NCI-H774 (cell line): ENCODE measurements at places on chromosomes 12 and 14.

DNA sequence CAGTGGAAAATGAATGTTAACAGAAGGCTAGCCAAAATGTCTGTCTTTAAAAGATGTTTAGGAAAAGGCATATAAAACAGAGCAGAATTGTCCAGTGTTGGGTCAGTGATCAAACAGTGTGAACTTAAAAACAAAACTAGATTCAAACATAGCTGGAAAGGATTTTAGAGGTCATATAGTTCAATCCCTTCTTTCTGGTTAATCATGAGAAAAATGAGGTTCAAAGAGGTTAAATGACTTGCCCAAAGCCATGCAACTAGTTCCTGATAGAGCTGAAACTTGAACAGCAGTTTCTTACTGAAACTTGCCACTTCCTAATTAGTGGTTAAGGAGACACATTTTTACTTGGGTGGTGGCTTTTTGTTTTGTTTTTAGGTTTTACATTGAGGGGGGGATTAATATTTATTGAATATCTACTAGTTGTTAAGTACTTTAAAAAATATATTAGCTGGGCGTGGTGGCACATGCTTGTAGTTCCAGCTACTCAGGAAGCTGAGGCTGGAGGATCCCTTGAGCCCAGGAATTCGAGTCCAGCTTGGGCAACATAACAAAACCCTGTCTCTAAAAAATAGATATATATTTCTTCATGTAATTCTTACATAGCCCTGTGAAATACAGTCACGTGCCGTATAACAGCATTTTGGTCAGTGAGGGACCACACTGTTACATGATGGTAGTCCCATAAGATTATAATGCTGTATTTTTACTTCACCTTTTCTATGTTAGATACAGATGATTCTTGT is 20.4 kb downstream of the ACVR1B start:
- DNase-seq = no peak

GRCh38 chr12:11958221-11959091 is 112.3 kb upstream of the BCL2L14 start:
- no peak for DNase-seq

DNA sequence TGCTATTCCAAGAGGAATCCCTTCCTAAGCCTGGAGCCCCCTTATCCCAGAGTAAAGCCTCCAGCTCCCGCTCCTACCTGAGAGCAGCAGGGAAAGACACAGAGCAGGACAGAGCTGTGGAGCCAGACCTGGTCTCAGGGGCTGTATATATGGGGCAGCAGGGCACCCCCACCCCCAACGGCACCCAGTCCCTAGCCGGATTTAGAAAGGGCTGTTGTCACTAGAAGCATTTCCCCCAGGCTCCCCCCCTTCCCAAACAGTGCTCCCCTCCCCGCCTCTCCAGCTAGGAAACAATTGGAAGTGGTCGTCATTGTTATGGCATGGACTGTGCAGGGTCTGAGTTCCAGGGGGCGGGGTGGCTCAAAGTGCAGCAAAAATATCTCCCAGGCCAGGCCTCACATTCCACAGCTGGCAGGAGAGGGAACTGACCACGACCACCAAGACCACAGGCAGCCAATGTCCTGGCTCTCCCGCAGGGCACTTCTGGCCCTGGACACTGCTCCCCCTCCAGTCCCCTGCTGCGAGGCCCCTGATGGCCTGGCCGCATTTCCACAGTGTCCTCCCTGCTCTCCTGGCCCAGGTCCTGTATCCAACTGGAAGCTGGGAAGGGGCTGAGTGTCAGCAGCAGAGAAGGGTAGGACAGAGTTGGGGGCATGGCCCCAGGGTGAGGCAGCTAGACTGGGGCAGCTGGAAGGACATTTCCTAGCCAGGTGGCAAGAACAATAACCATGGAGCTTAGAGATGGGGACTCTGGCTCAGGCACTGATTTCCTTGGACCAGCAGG is at the start of gene MYH7:
MYH7 (minus strand) TSS at position 118 of the 784 bp plus-strand sequence. CDS start 1,928 bp downstream, outside the sequence.
- DNase-seq = no peak

GRCh38 chr14:104248203-104249055 is 110.0 kb downstream of the KIF26A start:
- DNase-seq = no peak

DNA sequence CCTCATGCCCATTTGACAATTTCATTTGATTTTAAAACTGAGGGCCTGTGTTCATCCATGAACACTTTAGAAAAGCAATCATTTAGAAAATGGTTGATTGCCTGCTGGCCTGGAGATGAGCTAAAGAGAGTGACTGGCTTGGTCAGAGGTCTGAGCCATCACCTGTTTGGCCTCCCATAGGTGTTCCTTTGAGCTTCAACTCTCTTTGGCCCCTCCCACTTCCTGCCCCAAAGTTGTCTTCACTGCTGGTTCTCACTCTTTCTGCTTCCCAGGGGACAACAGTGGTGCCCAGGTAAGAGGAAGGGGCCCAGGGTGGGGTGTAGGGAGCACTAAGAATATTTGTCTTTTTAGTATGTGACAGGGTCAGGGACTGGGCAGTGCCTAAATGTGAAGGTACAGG is 4.9 kb upstream of the TCP11L2 start:
- DNase-seq = no peak

GRCh38 chr14:44730860-44731259 is 223.8 kb upstream of the FSCB start:
- DNase-seq = no peak

DNA sequence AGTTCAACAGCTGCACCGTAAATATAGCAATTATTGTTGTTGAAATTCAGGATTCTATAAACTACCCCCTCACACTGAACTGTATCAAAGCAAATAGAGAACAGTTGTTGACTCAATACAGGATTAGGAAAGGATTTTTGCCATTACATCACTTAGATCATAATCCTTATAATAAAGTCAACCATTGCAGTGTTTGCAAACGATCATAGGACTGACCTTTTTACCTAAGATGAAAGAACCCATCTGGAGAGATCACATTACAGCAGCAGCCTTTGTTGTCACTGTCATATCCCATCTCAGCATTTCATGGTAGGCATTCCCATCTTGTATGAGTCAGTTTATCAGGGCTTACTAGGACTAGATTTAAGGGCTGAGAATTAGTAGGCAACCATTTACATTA is 96.1 kb downstream of the IPO8 start:
- peak; percentile 53 for DNase-seq

- DNase-seq = no peak
These were observed 150.9 kb downstream of the MED13L start for GRCh38 chr12:116126610-116127009.

GRCh38 chr12:59087691-59088090 is 167.4 kb upstream of the LRIG3 start:
- no peak for DNase-seq

GRCh38 chr12:68031881-68032739 is 42.9 kb downstream of the IFNG-AS1 start:
- DNase-seq = no peak

GRCh38 chr12:10612984-10613348 is 443 bp downstream of the MAGOHB start:
- DNase-seq = no peak

DNA sequence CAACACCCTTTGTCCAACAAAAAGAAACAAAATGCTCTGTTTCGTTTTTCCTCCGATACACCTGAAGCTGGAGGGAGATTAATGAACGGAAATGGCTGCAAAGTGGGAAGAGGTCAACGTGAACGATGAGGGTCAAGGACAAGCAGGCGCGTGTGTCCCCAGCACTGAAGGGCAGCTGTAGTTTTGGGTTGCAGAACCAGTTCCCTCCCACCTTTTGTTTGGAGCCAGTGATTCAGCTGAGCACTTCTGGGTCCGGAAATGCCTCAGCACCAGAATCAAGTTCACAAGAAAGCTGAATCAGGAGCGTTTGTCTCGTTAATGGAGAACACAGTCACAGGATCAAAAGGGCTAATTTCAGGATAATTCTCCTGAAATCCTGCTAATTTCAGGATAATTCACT is 51.1 kb upstream of the PWP1 start:
- DNase-seq = no peak

- no peak for DNase-seq
These were observed 58.1 kb downstream of the SPTB start for GRCh38 chr14:64821651-64822050.

GRCh38 chr12:2719392-2719791 is 75.4 kb upstream of the FKBP4 start:
- no peak for DNase-seq

GRCh38 chr14:32820181-32820580 is 118.5 kb upstream of the NPAS3 start:
- no peak for DNase-seq

GRCh38 chr12:52280796-52281560 is 6.5 kb downstream of the KRT86 start:
- no peak for DNase-seq

DNA sequence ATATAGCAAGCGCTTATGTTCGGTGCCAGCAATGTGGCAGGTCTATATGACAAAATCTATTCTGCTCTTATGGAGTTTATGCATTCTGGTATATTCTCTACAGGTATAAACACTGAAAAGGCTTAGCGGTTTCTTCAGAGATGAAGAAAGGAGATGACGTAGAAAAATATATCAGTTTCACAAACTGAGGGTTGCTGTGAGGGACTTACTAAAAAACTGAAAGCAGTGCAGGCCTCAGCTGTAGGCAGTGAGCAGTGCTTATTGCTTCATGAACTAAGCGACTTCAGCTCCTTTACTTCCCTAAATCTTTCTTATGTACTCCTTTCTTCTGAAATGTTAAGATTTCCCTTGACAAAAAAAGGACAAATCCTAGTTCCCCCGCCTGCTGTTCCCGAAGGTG is 4.5 kb downstream of the DDX47 start:
- DNase-seq = no peak

- no peak for DNase-seq
These were observed 5.4 kb downstream of the GAS2L3 start for GRCh38 chr12:100578923-100579322.

- no peak for DNase-seq
These were observed 49.1 kb upstream of the KCNJ8 start for GRCh38 chr12:21823581-21823980.

- DNase-seq = no peak
These were observed 4.9 kb downstream of the OR10P1 start for GRCh38 chr12:55641595-55641994.

- DNase-seq = no peak
These were observed 48.9 kb downstream of the GALNT8 start for GRCh38 chr12:4769073-4769472.

GRCh38 chr12:109432842-109433304 is 44.2 kb downstream of the KCTD10 start:
- DNase-seq = peak; percentile 68

GRCh38 chr14:93042968-93043940 is 72.5 kb downstream of the ITPK1 start:
- DNase-seq = no peak

DNA sequence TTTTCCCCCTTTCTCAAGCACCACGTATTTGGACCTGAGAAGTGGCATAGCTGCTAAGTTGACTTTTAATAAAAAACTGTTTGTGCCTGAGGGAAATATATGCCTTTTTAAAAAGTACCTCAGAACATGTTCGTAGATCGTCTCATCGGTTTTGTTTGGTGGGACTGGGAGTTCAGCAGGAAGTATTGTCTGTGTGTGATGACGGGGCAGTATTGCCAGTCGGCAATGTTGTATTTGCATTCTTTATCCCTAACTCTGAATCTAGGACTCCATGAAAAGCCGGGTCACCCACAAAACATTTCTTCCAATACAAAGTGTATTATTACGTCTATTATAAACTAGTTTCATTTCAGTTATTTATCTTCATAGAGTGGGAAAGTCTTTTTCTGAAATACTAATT is 19.7 kb upstream of the FGD4 start:
- no peak for DNase-seq

GRCh38 chr12:131239384-131240094 is 285.8 kb downstream of the ADGRD1 start:
- DNase-seq = no peak

GRCh38 chr12:92370828-92371227 is 225.2 kb upstream of the BTG1 start:
- DNase-seq = no peak

DNA sequence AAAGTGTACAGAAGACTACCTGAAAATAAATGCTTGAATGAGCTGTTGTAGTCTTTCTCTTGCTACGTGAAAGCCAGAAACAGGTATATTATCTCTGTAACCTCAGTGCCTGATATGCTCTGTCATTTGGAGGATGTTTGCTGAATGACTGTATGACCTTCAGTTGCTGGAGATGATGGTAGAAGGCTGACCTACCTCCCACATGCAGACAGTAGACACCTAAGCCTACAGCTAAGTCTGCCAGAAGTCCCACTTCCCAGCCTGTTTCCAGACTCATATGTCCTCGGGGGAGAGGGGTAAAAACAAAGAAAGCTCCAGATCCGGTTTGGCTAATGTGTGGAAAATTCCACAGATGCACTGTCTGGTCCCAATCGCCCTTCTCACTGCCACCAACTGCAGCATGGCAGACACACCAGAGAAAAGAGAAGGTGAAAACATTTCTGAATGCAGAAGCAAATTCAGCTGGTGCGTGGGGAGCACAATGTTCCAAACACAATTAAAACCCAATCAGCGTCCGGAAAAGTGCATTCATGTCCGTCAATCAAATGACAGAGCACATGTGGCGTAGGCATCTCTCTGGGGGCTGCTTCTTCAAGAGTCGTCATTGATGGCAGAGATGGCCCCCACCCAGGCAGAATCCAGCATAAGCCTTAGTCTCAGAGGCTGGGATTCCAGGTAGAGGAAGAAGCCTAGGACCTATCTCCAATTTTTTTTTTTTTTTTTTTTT is 76.3 kb upstream of the TBX3 start:
- DNase-seq = no peak

- no peak for DNase-seq
These were observed 455.3 kb upstream of the PDE3A start for GRCh38 chr12:19912991-19913390.

DNA sequence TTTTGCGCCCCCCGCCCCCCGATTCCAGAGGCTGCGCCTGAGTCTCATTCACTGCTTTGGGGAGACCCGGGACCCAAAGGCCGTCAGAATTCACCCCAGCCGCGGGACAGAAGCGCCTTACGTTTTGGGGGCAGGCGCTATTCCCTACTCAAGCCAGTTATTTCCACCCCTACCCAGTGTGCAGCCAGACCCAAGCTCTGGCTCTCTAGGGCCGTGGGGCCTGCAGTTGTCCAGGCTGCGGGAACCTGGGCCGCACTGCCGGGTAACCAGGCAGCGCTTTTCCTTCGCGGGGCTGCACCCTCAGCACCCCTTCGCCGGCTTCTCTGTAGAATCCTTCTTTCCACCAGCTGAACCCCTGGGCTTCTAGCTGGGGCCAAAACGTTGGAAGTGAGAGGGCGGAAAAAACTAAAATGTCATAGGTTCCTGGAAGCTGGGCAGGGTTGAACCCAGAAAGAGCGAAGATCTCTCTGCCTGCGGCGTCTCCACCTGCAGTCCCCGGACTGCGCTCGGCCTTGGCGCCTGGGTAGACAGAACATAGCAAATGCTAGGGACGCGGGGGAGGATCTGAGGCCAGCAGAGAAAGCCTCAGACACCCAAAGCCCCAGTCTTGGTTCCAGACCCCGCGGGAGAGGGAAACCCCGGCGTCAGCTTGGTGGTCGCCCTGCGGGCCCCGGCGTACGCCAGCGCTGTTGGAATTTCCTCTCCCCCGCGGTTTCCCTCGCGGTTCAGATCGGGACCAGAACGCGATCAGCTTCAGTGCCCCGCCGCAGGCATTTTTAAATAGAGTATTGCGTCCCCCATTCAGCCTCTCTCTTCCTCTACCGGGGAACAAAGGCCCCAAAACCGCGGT is 18.3 kb downstream of the TBX3 start:
- DNase-seq = no peak
